ENCODE measurements at places on chromosomes 13 and 19. TPM values are rescaled to one million over a fixed set of nuclear protein-coding genes. Genes with fewer than 3 reads are reported as not detected.

The ZNF524 gene
- polyA plus RNA-seq: 11.0 TPM

The OR1M1 gene
- polyA plus RNA-seq: 0.09 TPM

The TMEM190 gene
- polyA plus RNA-seq: 1.1 TPM

The ZNF791 gene
- polyA plus RNA-seq: 20.0 TPM

The TUBB4A gene
- 29.5 TPM for polyA plus RNA-seq

The ZNF253 gene
- polyA plus RNA-seq: 36.2 TPM

The SPACA4 gene
- 0.26 TPM for polyA plus RNA-seq

The MEIOSIN gene
- polyA plus RNA-seq: not detected

The ZNF835 gene
- polyA plus RNA-seq: 4.7 TPM

The SSBP4 gene
- polyA plus RNA-seq: 52.4 TPM

The ZNF208 gene
- polyA plus RNA-seq: 1.6 TPM

The ATXN8OS gene
- 0.44 TPM for polyA plus RNA-seq

The ZNF728 gene
- polyA plus RNA-seq: 0.20 TPM

The SYT5 gene
- polyA plus RNA-seq: 0.11 TPM

The CLPTM1 gene
- 136 TPM for polyA plus RNA-seq

The ZNF135 gene
- 30.3 TPM for polyA plus RNA-seq

The UBE2L5 gene
- 0.85 TPM for polyA plus RNA-seq

The FBXO17 gene
- 69.5 TPM for polyA plus RNA-seq

The IZUMO2 gene
- 0.53 TPM for polyA plus RNA-seq

The STOML3 gene
- not detected for polyA plus RNA-seq

The TNNI3 gene
- polyA plus RNA-seq: 3.5 TPM

The GAS6 gene
- 18.9 TPM for polyA plus RNA-seq

The CEBPA gene
- 2.3 TPM for polyA plus RNA-seq

The NACC1 gene
- polyA plus RNA-seq: 21.2 TPM

The B3GNT8 gene
- 3.3 TPM for polyA plus RNA-seq

The PDX1 gene
- not detected for polyA plus RNA-seq

The ZNF723 gene
- not detected for polyA plus RNA-seq

The DPF1 gene
- polyA plus RNA-seq: 1.6 TPM
